H1 (cell line): ENCODE measurements at places on chromosomes 3 and 15. TPM values are rescaled to one million over a fixed set of nuclear protein-coding genes. Genes with fewer than 3 reads are reported as not detected.

Gene PYGO1
- total RNA-seq = 1.1 and 1.3 TPM in 2 replicates

Gene OIP5
- total RNA-seq = 34.8 and 36.7 TPM in 2 replicates

Gene RHOV
- total RNA-seq = 2.4 and 2.7 TPM in 2 replicates

Gene ZNF860
- 8.6 and 9.8 TPM in 2 replicates for total RNA-seq

Gene RASL12
- 9.3 and 10.3 TPM in 2 replicates for total RNA-seq

Gene DUOXA2
- not detected in 2 replicates for total RNA-seq

Gene EEF1AKMT4
- total RNA-seq = 9.3 and 9.6 TPM in 2 replicates

Gene TNFAIP8L3
- 0.27 and 0.67 TPM in 2 replicates for total RNA-seq

Gene ABHD14A
- 1.8 and 4.6 TPM in 2 replicates for total RNA-seq

Gene CERS3
- total RNA-seq = 0.29 TPM in 1 of 2 replicates, not detected in the other

Gene KCTD6
- 21.4 and 22.2 TPM in 2 replicates for total RNA-seq

Gene ISLR
- 0.35 TPM in 1 of 2 replicates, not detected in the other for total RNA-seq

Gene CDHR4
- 0.50 and 0.54 TPM in 2 replicates for total RNA-seq

Gene BFSP2
- not detected in 2 replicates for total RNA-seq

- no peak for DNase-seq
Measured at GRCh38 chr15:32738666-32739065, 20.9 kb downstream of the GREM1 start.

DNA sequence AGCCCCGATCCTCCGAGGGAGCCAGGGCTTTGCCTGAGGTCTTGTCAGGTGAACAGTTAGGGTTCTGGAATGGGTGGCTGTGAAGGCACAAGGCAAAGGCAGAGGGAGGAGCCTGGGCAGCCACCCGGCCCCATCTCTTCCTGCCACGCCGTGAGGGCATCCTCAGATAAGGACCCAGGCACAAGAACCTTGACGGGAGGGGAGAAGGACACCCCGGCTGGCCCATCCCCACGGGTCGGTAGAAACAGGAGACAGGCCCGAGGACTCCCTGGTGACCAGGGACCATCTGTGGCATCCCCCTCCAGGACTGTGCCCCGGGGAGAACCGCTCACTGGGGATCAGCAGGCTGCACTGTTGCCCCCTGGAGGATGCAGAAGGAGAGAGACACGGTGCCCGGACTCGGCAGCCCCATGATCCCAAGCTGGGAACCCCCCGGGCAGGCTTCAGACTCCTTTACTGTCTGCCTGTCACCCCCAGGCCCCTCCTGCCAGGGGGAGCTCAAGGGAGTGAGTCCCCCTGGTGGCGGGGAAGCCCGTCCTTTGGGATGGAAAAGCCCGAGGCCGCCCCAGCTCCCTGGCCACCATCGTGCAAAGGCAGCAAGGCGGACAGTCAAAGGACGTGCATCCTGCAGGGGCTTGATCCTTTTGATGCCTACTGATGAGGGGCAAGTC, 12.3 kb upstream of the PCSK6 start:
- peak; percentile 36 for DNase-seq

- no peak for DNase-seq
Measured at GRCh38 chr3:9123840-9124239, 125.6 kb downstream of the SRGAP3 start.

DNA sequence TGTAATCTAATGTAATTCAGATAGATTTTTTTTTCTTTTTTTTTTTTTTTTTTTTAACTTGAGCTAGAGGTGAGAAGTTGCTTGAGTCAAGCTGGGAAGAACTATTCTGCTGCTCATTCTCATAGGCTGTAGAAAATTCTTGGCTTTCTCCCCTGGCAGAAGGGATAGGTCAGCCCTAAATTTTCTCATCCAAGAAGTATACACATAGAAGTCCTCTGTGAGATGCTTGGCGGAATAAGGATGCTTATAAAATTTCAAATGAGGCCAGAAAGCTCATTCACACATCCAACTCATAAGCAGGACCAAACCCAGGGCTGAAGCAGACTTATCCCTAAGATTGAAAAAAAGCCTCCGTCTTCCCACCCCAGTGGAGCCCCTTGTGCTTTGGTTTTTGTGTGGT, 572.5 kb downstream of the SQOR start:
- DNase-seq = no peak

GRCh38 chr3:52090131-52090932, 34.0 kb upstream of the DUSP7 start:
- DNase-seq = no peak

- no peak for DNase-seq
Measured at GRCh38 chr3:146914409-146914808, 309.3 kb upstream of the PLSCR5 start.

DNA sequence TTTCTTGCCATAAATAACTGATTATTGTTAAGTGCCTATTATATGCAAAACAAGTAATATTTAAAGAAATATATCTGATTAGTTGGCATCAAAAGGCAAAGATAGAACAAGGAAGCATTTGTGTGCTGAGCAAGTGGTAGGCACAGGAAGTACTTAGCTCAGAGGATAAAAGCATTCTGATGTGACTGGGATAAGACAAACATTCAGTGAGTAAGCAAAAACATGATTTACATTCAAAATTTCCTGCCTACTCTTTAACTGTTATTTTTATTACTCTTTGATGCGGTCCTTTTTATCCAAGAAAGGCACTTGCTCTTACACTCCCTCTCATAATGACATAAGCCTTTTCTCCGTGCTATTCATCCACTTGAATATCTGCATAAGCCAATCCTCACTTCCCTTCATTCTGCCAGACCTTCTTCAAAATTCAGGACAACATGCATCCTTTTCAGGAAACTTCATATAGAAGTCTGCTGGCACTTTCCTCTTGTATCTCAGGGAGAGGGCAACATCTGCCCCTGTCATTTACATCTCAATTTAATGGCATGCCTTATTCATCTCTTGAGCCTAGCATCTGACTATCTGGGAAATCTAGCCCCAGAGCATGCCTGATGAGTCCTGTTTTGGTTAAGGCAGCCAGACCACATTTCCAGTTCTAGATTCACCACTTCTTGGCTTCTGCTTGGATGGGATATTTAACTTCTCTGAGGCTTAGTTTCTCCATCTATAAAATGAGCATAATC, 478.2 kb upstream of the ROBO2 start:
- no peak for DNase-seq

DNA sequence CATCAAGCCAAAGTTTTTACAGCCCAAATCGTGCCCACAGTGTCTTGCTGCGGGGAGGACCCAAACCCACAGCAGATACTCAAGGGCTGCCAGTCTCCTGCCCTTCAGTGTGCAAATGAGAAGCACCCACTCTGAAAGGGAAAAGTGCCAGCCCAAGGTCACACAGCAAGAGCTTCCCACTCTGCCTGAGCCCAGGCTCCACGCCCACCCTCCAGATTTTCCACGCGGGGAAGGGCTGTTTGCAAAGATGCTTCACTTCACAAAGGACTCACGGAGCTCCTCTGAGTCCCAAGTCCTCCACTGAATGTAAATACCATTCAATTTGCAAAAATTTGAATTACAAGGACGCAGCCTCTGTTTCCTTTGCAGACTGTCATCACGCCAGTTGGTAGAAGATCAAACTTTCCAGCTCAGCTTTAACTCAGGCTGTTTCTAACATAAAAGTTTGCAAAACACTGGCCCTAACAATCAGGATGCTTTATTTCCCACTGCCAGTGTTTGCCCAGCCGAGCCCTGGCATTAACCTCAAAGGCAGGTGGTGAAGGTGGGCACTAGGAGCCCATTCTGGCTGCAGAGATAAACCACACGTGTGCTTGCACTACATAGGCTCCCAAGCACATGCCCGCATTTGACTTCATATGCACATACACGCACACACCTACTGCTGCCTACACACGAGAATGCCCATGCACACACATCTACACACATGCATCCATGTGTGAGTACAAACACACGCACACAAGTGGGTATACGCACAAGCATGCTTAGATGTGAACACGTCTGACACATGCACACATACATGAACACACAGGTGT, 7.6 kb downstream of the CACNA2D2 start:
- DNase-seq = no peak

- no peak for DNase-seq
Measured at GRCh38 chr15:55820043-55820442, 77.1 kb upstream of the PRTG start.

DNA sequence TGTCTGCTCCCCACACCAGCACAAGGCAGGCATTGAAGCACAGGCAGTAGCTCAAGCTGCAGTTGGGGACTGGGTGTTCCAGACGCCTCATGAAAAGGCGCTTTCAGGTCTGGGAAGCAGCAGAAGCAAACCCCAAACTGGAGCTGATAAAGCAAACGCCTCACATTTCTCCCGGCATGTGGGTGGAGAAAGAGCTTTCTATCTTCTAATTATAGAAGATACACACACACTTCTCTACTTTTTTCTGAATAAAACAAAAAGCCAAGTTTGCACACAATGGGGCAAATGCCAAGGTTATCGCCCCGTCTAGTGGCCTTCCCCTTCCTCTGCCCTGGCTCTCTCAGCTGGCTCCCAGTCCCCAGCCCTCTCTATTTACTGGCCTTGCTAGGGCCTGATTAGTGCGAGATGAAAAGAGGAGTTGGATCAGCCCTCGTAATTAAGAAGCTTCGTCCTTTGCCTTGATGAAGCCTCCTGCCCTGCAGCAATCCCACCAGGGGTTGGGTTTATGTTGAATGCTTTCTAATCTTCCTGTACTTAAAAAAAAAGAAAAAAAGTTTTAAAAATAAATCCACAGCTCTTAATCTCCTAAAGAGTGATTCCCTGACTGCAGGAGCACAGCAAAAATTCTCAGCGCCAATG, 120.2 kb downstream of the MEGF11 start:
- no peak for DNase-seq

DNA sequence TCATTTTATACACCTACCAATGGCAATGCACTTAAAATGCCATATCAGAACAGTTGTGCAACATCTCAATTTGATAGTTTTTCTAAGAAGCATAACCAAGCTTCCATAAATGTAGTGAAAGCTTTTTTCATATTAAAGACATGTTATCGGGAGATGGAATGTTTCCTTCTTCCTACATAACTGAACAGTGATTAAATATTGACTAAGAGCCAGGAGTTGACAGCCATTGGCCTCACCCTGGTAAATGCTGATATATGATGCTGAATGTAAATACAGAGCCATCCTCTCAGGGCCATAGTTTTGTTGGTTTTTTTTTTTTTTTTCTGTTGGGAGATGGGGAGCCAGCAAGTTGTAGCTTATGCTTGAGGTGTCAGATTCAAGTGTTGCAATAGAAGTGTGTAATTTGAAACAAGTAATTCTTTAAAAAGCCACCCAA, 203.3 kb upstream of the IL12A start:
- DNase-seq = no peak

GRCh38 chr3:69370156-69370883, 15.6 kb downstream of the FRMD4B start:
- DNase-seq = no peak

GRCh38 chr3:124935264-124935663, 713 bp upstream of the MUC13 start:
- DNase-seq = no peak

GRCh38 chr3:194328053-194328657, 23.0 kb downstream of the CPN2 start:
- no peak for DNase-seq

GRCh38 chr15:39074341-39074985, 506.4 kb upstream of the THBS1 start:
- DNase-seq = no peak

DNA sequence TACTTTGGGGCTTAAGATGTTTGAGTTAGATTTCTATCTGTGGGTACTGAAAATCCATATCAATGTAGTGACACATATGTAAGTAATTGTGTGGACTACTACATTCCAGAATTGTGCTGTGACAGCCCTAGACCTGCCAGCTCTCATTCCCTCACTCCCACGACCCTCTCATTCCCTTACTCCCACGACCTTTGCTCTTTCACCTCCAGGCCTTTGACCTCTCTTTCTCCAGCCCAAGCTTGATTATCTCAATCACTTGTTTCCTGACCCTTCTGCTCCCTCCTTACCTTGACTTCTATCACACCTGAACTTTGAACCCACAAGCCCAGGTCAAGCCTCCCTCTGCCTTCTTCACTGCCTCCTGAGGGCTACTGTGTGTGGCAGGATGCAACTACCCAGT, 3.6 kb upstream of the RUVBL1 start:
- DNase-seq = no peak

DNA sequence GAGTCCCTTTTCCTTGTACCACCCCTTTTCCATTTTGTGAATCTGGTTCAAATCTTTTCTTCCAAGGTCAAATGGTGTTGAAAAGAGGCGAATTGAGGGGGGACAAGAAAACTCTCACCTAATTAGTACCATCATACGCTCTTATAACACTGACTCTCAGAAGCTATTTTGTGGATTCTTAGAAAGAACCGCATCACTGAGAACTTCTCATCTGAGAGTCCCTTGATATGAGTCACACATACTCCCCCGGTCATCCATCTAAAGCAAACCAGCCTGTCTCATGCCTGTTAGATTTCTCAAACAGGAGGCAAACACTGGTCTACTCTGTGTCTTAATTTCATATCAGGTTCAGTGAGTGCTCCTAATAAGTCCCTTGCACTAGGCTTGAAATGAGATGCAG, 76.5 kb upstream of the SPRED1 start:
- no peak for DNase-seq

- DNase-seq = no peak
Measured at GRCh38 chr3:29267226-29267625, 13.6 kb upstream of the RBMS3 start.

DNA sequence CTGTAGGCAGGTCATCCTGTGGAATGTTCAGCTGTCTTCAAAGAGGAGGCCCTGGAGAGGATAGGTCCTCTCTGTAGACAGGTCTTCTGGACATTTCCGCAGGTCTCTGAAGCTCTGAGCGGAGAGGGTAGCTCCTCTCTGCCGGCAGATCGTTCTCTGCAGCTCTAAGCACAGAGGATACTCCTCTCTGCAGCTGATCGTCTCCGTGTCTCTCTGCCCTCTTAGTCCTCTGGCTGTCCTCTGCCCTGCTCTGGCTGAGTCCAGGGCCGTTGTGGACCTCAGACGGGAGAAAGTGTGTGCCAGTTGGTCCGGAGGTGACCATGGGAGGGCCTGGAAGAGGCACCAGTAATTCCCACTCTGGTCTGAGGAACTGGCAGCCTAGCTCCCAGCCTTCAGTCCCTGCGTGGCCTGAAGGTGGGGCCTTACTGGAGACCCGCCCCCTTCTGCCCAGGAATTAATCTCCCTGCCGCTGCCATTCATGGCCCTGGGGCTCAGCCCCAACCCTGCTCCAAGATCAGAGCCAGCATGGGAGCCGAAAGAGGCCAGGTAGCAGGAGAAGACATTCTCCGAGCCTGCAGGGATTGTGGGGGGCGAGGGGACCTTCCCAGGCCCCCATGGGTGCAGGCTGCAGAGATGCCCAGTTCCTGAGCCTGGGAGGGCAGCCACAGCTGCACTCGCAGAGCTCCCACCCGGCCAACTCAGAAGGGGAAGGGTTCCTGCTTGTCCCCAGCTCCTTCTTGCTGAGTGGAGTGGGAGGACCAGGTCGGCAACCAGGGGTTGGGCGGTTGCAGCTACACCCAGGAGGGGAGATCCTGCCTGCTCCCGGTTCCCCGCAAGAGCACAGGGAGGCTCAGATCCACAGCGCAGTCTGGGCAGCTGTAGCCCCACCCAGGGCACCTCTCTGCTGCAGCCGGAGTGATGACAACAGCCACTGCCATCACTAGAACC, 488.7 kb downstream of the RSL24D1 start:
- no peak for DNase-seq

DNA sequence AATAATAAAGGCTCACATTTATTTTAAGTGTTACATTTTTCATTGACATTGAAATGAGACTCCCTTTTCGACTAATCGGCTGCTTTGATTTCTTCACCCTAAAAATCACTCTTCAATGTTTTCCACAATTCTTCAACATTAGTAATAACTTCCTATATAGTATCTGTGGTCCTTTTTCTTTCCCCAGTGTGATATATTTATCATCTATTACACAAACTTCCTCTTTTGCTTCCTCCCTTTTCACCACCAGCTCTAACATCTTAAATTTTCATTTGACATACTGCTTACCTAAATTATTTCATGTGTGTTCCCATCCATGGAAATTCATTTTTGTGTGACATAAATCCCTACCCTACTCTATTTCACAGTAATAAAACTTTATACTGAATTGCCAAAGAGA, 244.4 kb downstream of the TIGIT start:
- DNase-seq = no peak
